ENCODE measurements at places on chromosomes 7 and 10.

DNA sequence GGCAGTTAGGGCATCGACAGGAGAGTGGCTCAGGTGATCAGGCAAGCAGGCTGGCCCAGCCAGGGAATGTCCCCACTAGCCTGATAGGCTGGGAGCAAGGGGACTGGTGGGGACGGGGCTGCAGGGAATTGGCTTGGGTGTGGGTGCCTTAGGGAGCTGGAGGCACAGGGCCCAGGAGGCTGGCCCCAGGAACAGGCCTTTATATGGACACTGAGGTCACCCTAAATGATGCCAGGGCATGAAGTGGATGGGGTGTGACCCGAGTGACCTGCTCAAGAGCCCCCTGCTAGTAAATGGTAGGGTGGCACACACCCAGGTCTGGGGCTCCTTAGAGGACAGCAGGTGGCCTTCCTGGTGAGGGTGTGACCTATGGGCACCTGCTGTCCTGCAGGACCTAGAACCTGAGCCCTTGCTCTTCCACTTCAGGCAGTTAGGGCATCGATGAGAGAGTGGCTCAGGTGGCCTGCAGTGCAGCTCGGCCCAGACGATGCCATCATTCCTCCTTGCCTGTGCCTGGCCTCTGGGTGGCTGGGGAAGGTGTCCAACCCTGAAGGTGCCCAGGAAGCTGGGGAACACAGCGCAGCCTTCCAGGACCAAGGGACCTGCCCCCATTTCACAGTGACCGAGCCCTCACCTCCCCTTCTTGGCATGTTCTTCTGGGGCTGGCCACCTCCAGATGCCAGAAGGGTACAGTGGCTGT lies 51.7 kb upstream of the LEP start:
- DNase-seq: no peak

DNA sequence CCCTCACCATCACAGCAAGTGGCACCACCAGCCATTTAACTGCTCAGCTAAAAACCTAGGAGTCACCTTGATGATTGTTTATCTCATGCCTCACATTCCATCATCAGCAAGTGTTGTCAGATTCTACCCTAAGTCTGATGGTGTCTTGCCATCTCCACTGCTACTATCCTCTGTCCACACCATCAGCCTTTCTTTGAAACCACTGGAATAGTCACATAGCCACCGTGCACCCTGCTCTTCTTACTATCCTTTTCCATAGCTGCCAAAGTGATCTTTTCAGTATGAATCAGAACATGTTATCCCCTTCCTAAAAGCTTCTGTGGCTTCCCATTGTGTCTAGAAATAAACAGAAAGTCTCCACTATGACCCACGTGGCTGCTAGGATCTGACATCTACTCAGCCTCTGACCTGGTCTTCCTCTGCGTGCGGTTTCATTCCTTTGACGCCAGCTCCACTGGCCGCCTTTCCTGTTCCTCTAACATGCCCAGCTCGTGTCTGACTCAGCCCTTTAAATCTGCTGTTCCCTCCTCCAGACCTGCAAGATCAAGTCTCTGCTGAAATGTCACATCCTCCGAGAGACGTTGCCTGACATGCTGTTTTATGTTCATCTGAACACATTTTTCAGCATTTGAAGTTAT lies 16.5 kb upstream of the CHN2 start:
- no peak for DNase-seq

GRCh38 chr10:59011972-59012632 lies 164.3 kb upstream of the PHYHIPL start:
- no peak for DNase-seq

- DNase-seq: no peak
Observed at GRCh38 chr10:75377869-75378268, 23.7 kb downstream of the ZNF503 start.

DNA sequence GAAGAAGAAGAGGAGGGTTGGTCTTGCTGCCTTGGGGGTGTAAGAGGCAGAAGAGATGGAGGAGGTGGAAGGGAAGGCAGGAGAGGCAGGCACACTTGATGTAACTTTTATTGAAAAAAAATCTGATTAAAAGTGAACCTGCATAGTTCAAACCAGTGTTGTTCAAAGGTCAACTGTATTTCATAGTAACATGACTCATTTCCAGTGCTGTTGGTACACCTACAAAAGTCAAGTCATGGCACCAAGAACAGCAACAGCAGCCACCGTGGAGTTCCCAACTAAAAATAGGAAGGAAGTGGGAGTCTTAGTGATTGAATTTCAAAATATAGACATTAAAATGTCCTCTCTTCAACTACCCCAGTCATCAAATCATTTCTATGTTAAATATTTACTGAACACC lies 88.5 kb downstream of the CTNNA3 start:
- DNase-seq: no peak

DNA sequence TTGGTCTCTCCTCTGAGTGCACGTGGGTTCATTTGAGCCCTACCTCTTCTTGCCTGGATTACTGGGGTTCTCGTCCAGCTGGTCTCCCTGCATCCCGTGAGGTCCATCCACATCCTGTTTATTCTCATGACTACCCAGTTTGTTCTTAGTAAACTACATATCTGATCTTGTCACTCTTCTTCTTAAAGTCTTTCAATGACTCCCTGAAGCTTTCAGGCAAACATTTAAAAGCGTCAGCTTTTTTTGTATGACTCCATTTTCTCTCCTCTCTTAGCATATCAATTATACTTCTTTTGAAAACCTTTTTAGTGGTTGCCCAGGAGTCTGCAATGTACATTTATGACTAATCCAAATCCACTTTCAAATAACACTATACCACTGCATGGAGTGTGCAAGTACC lies 7.5 kb downstream of the SFXN2 start:
- DNase-seq: no peak
